ENCODE measurements at places on chromosomes 13 and 19.

- peak; percentile 60 for DNase-seq
These were observed 203.1 kb upstream of the EDNRB start for GRCh38 chr13:78121459-78122348.

GRCh38 chr19:46365561-46365960 is 18.7 kb downstream of the PPP5C start:
- peak; percentile 29 for DNase-seq

DNA sequence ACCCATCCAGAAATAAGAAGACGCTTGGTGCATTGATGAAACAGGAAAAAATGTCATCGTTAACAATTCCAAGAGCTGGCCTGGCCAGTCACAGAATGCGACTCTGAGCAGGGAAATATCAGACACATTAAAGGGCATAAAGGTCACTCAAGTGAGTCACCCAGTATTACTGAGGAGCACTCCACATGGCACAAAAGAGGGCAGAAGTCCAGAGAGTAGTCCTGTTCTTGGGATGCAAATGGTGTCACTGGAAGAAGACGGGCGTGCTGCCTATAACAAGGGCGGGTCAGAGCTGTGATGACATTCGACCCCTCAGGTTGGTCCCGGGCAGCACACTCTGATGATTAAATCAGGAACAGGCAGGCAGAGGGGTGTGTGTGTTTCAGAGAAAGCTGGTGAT is 720.3 kb downstream of the UQCRFS1 start:
- DNase-seq, result no peak

DNA sequence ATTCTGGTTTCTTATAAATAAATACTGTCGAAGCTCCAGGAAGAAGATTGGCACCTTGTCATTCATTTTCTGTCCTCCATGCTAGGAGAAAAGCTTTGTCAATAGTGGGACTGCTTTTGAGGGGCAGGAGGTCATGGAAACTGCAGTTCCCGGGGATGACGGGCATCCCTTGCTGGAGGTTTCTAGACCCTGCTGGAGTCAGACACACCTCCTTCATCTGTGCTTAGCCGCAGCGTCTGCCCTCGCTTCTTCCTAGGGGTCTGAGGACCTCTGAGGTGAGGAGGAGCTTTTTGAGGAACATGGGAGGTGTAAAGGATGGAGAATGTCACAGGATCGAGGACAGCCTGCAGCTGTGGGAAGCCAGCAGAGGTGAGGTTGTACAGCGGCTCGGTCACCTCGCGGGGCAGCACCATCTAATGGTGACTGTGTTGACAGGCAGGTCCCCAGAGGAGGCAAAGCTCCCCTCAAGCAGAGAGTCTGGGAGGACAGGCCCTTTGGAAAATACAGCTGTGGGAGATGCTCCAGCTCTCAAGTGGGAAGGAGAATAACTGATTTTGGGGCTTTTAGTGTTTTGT is 172.7 kb upstream of the RNF113B start:
- no peak for DNase-seq

DNA sequence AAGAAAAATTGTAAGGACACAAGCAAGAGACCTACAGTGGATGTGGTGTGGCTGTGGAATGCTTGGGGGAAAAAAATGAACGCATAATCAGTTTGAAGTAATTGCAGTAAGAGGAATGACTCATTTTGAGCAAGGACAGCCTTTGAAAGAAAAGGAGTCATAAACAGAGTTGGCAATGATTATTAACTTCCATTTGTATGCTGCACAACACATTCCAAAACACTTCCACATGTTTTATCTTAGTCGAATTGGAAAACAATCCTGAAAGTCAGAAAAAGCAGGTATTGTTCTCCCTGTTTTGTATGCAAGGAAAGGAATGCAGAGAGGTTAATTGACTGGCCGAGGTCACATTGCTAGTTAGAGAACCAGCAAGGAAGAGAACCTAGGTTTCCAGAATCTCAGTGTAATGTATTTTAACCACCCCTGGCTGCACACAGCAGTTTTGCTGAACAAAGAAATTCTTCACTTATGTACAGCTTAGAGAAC is 630.0 kb upstream of the MIR17HG start:
- peak; percentile 86 for DNase-seq

DNA sequence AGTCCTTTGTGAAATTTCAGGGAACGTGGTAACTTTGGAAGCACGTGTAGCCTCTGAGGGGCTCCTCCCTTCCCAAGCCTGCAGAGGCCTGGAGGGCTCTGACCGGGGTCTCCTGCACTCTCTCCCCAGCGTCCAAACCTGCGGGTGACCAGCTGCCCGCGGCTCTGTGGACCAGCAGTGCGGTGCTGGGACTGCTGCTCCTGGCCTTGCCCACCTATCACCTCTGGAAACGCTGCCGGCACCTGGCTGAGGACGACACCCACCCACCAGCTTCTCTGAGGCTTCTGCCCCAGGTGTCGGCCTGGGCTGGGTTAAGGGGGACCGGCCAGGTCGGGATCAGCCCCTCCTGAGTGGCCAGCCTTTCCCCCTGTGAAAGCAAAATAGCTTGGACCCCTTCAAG is 2.7 kb upstream of the TPGS1 start:
- no peak for DNase-seq

DNA sequence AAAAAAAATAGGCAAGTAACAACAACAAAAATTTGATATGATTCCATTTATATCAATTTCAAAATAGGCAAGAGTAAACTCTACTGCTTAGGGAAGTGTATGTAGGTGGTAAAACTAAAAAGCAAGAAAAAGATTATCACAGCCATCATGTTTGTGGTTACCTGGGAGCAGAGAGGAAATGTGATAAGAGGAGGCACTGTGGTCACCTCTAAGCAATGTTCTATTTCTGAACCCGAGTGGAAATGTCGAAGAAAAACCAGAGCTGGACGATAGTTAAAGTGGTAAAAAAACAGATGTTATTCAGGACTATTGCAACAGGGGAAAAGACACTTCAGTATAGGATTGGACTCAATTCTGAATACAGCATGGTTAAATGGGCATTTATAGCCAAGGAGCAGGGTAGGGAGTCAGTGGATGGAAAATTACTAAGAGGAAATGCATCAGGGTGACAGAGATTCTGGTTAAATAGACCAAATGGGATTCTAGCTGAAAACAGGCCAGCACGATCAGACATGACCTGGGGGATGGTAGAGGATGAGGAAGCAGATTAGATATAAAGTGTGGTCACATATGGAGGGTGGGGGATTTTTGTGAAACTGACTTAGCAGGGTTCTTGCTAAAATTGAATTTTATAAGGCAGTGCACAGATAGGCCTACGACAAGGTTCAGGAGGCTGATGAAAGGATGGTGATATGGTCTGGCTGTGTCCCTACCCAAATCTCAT is 6.0 kb upstream of the TEX30 start:
- DNase-seq, result no peak

GRCh38 chr13:110662777-110663443 is 43.0 kb downstream of the CARS2 start:
- no peak for DNase-seq

- peak; percentile 92 for DNase-seq
These were observed 4.4 kb upstream of the ZNF329 start for GRCh38 chr19:58154679-58155648.

- DNase-seq, result peak; percentile 61
These were observed 9.2 kb upstream of the ZNF358 start for GRCh38 chr19:7506385-7507328.

GRCh38 chr19:44747739-44748425 is 626 bp upstream of the BCL3 start:
- DNase-seq, result peak; percentile 68

DNA sequence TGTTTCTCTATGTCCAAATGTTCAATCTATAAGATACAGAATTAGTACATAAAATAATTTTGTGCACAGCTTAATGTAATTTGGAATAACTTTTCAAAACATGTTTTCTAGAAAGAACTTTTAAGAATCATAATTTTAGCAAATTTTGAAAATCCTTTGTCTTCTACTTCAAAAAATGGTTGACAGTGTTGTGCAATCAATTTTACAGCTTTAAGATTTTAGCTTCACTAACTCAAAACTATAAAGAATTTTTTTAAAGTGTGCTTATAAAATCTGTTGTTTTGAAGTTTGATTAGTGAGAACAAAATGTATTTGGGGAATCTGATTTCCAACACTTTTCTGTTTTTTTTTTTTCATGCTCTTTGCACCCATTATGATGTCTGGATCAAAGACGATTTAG is 12.7 kb upstream of the SPACA6 start:
- DNase-seq, result no peak

- DNase-seq, result no peak
These were observed 681.7 kb downstream of the PCDH17 start for GRCh38 chr13:58313219-58313618.

- DNase-seq, result no peak
These were observed 10.1 kb upstream of the PRKD2 start for GRCh38 chr19:46726971-46727501.

- no peak for DNase-seq
These were observed 267.3 kb downstream of the LHFPL6 start for GRCh38 chr13:39335721-39336120.

GRCh38 chr13:22536851-22537250 is 643.9 kb upstream of the SGCG start:
- no peak for DNase-seq

DNA sequence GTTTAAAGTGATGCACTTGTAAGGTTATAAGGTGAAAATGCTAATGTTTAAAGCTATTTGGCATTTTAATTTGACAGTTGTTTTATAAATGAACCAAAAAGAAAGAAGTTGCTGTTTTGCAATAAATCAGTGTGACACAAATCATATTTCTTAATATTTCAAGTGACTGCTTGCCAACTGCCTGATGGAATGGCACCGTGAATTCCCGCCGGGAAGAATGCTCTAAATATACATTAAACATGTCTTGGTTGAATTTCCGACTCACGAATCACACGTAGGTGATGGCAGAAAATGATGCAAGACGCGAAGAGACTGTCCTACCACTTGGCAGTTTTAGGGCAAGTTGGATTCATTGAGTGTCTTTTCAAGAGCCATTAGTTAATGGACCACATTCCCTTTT is 3.1 kb upstream of the GJB2 start:
- DNase-seq, result peak; percentile 17

- no peak for DNase-seq
These were observed 329.3 kb downstream of the FGF9 start for GRCh38 chr13:22000191-22000590.

DNA sequence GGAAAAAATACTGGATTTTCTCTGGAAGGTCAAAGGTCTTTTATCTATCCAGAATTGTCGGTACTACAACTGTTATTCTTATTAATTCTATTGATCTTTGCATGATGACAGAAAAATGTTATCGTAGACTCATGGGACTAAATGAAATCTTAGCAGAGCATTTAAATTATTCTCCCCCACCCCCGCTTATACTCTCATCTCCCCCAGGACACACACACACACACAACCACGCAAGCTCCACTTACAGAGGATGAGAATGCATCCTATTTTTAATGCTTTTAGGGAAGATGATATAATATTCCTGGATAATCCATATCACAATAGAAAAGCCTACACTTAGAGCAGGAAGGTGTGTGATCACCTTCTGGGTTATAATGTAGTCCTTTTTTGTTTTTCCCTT is 91.9 kb upstream of the STARD13 start:
- no peak for DNase-seq

DNA sequence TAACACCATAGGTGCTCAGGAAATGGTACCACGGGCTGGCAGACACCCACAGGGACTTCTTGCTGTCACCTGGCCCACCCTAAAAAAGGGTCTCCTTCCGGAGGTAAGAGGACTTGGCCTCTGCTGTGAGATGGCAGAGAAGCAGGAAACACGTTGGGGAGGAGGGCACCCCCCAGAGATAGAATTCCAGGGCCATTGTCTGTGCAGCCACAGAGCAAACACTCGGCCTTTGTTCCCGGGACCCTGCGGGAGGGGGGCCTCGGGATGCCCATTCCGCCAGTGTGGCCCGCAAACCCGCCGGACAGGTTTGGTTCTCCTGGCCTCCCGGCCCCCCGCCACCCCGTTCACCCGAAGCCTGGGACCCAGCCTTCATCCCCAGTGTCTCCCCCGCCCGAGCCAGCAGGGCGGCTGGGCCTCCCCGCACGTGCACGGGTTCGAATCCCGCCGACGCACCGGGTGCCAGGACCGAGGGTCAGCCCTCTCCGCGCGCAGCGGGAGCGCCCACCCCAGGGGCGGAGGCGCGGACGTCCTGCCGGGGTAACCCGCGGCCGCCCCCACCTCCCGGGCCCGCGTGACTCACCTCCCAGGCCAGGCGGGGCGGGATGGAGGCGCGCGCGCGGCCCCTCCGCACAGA is 714 bp downstream of the PLPP2 start:
- DNase-seq, result peak; percentile 22

DNA sequence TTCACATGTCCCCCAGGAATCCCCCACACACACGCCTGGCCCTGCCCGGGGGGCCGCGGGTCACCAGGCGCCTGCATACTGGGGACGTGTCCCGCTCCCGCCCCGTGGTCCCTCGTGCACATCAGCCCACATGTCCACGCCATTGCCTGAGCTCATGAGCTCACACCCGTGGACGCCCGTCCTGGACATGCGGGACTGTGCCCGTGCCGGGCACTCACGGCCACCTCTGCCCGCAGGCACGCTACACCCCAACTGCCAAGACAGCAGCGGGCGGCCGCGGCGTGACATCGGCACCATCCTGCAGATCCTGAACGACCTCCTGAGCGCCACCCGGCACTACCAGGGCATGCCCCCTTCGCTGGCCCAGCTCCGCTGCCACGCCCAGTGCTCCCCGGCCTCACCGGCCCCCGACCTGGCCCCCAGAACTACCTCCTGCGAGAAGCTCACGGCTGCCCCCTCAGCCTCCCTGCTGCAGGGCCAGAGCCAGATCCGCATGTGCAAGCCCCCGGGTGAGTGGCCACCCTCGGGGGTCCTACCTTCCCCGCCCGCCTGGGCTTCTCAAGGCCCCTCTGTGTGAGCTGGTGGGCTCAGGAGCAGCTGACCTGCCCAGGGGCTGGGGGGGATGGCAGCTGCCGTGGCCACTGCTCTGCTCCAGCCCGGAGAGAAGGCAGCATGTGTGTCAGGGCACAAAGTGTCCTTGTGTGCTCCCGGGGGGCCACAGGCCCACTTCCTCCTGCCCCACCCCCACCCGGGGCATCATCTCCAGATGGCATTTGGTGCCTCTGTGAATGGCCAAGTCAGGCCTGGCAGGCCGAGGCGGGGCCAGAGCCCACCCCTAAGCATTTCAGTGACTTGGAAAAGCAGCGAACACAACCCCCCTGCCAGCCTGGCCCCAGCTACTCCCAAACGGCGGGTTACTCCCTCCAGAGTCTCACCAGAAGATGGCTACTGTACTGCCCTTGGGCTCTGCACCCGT is 7.1 kb downstream of the MIDN start:
- DNase-seq, result no peak

DNA sequence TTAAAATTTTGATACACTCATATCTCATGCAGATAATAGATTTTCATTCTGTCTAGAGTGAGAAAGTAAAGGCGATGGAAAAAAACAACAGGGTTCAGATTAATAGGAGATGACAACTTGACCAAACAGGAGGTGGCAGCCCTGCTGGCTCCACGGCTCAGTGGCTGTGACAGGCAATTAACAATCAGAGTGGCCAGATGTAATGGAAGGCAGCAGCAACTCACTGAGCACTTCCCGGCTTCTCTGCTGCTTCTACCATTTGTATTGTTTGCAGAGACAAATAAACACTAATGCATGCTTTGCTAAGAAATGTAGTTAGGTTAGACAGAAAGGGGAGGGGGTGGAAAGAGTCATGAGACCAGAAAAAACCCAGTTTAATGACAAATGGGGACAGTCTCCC is 473.0 kb upstream of the SLC10A2 start:
- no peak for DNase-seq

All from fibroblast of skin of right quadriceps (primary cell).